ENCODE measurements at places on chromosomes 12 and 14. TPM values are rescaled to one million over a fixed set of nuclear protein-coding genes. Genes with fewer than 3 reads are reported as not detected.

Gene CHFR
- 90.7 TPM for total RNA-seq

Gene NTF3
- 5.0 TPM for total RNA-seq

Gene METTL25
- 9.8 TPM for total RNA-seq

Gene WASHC3
- total RNA-seq = 35.1 TPM

- no peak for DNase-seq
Measured at GRCh38 chr12:56358836-56359532, 923 bp downstream of the STAT2 start.

DNA sequence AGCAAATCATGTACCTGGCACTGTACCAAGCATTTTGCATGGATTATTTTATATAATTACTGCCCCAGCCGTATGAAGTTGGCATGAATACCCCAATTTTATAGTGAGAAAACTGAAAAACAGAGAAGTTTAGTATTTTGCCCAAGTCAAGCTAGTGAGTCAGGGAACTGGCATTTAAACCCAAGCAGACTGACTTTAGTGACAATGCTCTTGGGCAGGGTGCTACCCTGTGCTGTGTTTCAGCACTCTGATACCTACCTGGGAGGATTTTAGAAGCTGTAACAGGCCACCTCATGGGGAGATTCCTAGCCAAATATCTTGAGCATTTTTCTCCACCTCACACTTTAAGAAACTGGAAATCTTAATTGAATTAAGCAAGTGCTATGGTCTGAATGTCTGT lies 98.1 kb upstream of the MAX start:
- no peak for DNase-seq

Gene GYS2
- not detected for total RNA-seq

GRCh38 chr12:22518060-22518719 lies 26.2 kb downstream of the C2CD5 start:
- no peak for DNase-seq

DNA sequence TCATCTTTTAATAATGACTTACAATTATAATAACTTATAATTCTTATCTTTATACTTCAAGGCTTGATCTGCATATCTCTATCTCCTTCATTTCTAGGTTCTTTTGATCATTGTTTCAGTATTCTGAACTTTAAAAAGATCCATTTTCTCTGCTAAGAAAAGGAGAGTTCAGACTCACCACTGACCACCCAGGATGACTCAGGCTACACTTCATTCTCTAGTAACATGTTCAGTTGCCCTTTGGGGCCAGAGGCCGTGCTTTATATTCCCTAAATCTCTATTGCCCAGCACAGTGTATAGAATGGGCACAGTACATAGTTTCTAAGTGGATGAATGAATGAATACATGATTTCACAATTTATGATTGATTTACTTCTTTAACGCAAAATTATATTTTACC lies 268.7 kb downstream of the AKAP6 start:
- DNase-seq = no peak

Data from glutamatergic neuron (in vitro differentiated cells).